ENCODE measurements at places on chromosomes 2 and 18.

DNA sequence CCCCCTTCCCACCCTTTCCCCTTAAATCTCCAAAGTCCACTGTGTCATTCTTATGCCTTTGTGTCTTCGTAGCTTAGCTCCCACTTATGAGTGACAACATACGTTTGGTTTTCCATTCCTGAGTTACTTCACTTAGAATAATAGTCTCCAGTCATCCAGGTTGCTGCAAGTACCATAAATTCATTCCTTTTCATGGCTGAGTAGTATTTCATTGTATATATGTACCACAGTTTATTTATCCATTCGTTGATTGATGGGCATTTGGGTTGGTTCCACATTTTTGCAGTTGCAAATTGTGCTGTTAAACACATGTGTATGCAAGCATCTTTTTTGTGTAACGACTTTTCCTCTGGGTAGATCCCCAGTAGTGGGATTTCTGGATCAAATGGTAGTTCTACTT lies 14.5 kb upstream of the ZNF638 start:
- no peak for DNase-seq

DNA sequence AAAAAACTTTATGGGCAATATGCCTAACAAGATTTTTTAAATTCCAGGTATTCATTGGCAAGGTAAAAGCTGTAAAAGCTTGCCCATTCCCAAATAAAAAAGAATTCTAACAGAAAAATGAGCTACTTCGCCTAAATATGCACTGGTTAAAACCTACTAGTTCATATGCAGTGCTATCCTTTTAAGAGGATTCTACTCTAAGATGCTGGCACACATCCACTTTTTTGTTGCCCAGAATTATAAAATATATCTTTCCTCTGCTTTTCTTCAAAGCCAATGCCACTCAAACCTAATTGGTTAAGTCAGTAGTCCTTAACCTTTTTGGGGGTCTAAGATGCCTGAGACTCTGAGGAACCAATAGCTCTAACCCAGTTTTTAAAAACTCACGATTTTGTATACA lies 3.2 kb downstream of the XPO1 start:
- no peak for DNase-seq

GRCh38 chr2:17644997-17645720 lies 104.7 kb downstream of the VSNL1 start:
- DNase-seq: no peak

GRCh38 chr2:215507836-215508235 lies 72.0 kb upstream of the FN1 start:
- no peak for DNase-seq

GRCh38 chr2:127649100-127649611 lies 3.2 kb downstream of the GPR17 start:
- no peak for DNase-seq

Measured in PC-9 (cell line).